ENCODE measurements at places on chromosomes 1 and 21.

DNA sequence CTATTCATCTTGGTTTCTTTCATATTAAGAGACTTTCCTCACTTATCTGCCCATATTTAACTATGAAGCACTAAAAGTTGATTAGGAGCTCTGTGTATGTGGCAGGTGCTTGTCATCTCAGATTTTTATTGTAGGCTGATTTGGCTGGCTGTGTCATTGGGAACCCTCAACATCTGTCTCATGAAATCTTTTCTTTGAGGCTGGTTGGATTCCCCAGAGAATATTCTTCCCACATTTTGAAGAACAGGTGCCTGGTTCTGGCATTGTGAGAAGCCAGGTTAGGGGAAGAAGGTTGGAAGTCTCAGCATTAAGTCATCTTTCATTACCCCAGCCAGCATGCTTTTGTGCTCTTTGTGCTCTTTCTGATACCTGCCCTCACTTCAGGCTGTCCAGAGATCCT is 37.1 kb downstream of the EEIG2 start:
- no peak for DNase-seq

DNA sequence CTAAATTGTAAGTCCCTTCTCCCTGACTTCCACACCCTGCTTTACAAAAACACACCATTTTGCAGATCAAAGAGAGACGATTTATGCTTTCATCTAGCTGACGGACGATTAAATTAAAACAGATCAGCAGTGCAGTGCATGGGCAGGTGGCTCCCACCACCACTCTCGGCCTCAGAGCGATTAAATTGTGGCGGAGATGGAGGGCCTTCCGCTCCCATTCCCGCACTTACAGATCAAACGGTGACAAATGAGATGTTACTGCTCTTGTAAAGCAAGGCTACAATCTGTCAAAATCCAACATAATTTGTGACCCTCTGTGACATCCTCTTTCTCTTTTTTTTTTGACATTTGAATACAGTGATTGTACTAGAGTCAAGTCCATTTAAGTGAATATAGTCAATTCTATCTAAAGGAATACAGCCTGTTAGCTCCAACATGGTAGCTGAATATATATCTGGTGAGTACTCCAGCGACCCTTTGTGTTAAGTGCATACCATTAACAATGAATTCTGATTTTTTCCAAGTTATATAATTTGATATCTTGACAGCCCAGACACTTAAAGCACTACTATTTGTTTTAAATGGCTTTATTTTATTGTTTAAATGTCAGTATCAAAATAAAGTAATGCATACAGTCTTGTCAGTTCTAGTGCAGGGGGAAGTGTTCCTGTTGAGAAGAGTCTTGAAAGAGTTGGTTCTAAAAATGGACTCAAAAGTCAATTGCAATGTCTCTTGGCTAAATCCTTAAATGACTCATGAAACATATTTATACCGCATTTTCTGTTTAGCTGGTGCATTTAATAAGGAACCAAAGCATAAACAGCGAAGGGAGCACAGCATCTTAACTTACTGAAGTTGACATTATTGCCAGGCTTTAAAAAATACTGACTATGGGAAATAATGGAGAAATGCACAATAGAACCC is 109.0 kb downstream of the ESRRG start:
- DNase-seq, result no peak

DNA sequence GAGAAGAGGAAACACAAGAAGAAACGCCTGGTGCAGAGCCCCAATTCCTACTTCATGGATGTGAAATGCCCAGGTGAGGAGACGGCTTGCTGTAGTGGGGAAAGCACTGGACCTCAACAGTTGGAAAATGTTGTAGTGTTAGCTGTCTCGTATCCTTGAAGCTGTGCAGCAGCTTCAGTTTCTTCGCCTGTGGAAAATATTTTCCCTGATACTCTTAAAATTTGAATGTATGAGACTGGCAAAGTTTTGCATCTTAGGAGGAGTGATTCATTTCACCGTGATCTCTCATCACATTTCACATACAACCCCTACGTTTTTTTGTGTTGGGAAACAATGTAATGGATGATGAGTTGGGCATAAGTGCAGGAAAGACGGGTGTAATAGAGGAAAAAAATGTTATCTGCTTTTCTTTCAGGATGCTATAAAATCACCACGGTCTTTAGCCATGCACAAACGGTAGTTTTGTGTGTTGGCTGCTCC is 629 bp downstream of the RPS27 start:
- DNase-seq, result no peak

DNA sequence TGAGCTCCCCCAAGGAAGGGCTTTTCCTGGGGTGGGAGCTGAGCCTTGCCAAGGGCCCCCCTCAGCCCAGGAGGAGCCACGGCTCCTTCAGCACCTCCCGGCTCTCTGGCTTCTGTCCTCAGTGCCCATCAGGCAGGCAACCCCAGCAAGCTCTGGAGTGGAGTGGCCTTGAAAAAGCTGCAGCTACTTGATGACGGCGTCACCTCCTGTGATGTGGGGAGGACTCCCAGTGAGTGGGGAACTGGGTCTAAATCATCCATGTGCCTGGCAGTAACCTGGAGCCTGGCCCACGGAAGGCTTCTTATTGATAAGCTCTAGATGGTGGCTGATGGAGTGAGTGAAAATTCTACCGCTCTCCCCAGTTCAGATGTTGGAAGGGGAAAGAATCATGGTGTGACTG is 114.4 kb downstream of the TMEM53 start:
- DNase-seq, result no peak

DNA sequence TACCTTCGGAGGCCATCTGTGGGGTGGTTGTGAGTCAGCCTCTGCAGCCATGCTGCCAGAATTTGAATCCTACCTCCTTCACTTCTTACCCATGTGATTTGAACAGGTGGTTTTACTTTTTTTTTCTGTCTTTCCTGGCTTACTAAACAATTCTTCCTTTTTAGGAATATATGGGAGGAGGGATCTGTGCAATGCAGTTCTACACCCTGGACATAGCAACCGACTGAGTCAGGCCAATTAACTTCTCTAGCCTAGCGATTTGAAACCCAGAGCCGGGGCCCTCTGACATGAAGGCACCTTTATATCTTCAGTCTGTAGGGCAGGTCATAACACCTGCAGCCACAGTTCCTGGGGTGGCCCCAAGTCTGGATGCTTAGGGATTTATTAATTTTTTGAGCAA is 83.6 kb downstream of the ST6GALNAC3 start:
- no peak for DNase-seq

GRCh38 chr1:62906428-62906886 is 122.5 kb downstream of the ATG4C start:
- DNase-seq, result no peak

GRCh38 chr1:31957701-31958674 is 19.8 kb upstream of the PTP4A2 start:
- DNase-seq, result no peak

GRCh38 chr1:97505816-97506215 is 415.0 kb downstream of the DPYD start:
- no peak for DNase-seq

DNA sequence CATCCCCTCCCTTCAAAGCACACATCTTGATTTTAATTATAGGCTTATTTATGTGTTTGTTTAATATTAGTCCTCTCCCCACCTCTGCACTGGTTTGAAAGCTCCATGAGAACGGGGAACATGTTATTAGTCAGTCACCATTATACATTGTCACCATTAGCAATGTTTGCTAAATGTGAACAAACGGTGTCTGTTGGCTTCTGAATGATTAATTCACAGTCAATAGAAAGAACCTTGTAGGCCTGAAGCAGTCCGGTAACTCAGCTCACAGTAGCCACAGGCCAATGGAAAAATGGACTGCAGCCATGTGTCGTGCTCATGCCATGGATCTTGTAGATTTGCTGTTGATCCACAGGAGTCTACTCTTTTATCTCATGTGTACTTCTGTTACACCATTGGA is 49.7 kb upstream of the NHLH2 start:
- DNase-seq, result no peak

GRCh38 chr1:50155541-50155940 is 46.8 kb downstream of the ELAVL4 start:
- DNase-seq, result no peak

- no peak for DNase-seq
These were observed 704.9 kb upstream of the CHRM3 start for GRCh38 chr1:238681451-238681850.

DNA sequence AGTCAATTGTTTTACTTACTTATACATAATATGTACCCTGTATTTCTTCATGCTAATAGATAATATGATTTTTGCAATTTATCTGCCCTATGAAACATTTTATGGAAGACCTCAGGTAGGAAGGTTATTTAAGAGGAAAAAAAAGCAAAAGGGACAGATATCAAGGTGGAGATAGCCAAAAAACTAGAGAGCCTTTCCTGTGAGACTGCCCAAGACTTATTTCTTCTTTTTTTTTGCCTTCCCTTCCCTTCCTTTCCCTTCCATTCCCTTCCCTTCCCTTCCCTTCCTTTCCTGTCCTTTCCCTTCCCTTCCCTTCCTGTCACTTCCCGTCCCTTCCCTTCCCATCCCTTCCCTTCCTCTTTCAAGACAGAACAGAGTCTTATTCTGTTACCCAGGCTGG is 80.6 kb upstream of the HMCN1 start:
- no peak for DNase-seq

DNA sequence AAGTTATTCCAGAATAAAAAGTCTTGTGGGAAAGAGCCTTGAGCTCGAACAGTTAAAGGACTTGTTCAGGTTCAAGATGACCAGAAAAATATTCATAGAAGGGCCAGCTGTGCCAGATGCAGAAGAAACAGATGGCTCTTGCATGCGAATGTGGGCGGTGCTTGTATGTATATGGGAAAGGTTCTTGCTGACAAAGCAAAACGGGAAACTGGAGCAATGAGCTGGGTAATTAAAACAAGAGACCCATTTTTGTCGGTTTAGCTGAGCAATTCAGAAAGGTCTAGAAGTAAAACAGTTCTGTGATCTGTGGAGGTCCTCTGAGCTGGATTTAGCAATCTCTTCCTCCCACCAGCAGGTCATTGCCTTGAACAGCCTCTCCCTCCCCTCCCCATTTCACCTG is 107.2 kb upstream of the MARK1 start:
- DNase-seq, result no peak

GRCh38 chr1:222938986-222939385 is 124.1 kb downstream of the DISP1 start:
- no peak for DNase-seq

GRCh38 chr1:71850936-71851335 is 431.4 kb downstream of the NEGR1 start:
- DNase-seq, result no peak
